Esophagus squamous epithelium (tissue), 5 donors: ENCODE measurements at places on chromosomes 2 and 18. TPM values are rescaled to one million over a fixed set of nuclear protein-coding genes. Genes with fewer than 3 reads are reported as not detected.

GRCh38 chr2:126883666-126884040, 15.0 kb upstream of the TEX51 start:
- no peak for DNase-seq

- DNase-seq: no peak
Measured at GRCh38 chr18:59612381-59612780, 84.8 kb downstream of the CCBE1 start.

- no peak for DNase-seq
Measured at GRCh38 chr2:130824492-130825061, 12.1 kb upstream of the ARHGEF4 start.

Gene ALPG
- not detected for total RNA-seq

Gene CDC42EP3
- total RNA-seq: 7.3 TPM
